ENCODE measurements at places on chromosomes 1 and 21. TPM values are rescaled to one million over a fixed set of nuclear protein-coding genes. Genes with fewer than 3 reads are reported as not detected.

GRCh38 chr1:61864489-61864888 is 122.2 kb downstream of the PATJ start:
- DNase-seq: no peak

DNA sequence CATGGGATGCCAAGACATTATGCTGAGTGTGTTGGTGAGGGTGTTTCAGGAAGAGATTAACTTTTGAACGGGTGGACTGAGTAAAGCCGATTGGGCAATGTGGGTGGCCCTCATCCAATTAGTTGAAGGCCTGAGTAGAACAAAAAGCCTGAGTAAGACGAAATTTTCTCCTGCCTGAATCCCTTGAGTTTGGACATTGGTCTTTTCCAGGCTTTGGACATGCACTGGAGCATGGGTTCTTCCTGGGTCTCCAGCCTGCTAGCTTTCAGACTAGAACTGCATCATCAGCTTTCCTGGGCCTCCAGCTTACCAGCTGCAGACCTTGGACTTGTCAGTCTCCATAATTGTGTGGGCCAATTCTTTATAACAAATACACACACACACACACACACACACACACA is 63.6 kb downstream of the NIBAN1 start:
- no peak for DNase-seq

KIF1B gene
- total RNA-seq: 48.9 TPM

RCSD1 gene
- 1.4 TPM for total RNA-seq

- no peak for DNase-seq
Observed at GRCh38 chr1:21307663-21308305, 17.5 kb upstream of the ECE1 start.

CPLANE2 gene
- total RNA-seq: 12.0 TPM

DDOST gene
- total RNA-seq: 223 TPM
